ENCODE measurements at places on chromosomes 7 and 10. TPM values are rescaled to one million over a fixed set of nuclear protein-coding genes. Genes with fewer than 3 reads are reported as not detected.

GRCh38 chr10:58704671-58705141 lies 192.0 kb downstream of the BICC1 start:
- DNase-seq = peak; percentile 31

GRCh38 chr10:96576277-96576980 lies 10.4 kb downstream of the TM9SF3 start:
- DNase-seq = no peak

MKRN1 gene
- 74.0 TPM for total RNA-seq

DNA sequence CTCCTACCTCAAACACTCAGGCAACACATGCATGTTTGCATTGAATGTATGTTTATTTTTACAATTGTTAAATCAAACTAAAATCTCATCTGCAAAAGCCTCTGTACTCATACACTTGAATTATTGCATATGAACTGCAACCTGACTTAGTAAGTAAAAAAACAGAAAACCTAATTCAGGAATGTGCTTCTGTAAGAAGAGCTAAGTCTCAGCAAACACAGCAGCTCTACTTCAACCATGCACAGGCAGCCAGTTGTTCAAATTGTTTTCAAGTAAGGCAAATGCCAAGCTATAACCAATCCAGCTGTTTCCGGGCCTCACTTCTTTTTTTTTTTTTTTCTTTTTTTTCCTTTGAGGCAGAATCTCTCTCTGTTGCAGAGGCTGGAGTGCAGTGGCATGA lies 93.5 kb upstream of the MALRD1 start:
- peak; percentile 66 for DNase-seq

- no peak for DNase-seq
Observed at GRCh38 chr7:11776039-11776438, 56.0 kb downstream of the THSD7A start.

GRCh38 chr7:98864731-98865453 lies 4.9 kb downstream of the TMEM130 start:
- no peak for DNase-seq

PRRT4 gene
- total RNA-seq = under 0.01 TPM

DNA sequence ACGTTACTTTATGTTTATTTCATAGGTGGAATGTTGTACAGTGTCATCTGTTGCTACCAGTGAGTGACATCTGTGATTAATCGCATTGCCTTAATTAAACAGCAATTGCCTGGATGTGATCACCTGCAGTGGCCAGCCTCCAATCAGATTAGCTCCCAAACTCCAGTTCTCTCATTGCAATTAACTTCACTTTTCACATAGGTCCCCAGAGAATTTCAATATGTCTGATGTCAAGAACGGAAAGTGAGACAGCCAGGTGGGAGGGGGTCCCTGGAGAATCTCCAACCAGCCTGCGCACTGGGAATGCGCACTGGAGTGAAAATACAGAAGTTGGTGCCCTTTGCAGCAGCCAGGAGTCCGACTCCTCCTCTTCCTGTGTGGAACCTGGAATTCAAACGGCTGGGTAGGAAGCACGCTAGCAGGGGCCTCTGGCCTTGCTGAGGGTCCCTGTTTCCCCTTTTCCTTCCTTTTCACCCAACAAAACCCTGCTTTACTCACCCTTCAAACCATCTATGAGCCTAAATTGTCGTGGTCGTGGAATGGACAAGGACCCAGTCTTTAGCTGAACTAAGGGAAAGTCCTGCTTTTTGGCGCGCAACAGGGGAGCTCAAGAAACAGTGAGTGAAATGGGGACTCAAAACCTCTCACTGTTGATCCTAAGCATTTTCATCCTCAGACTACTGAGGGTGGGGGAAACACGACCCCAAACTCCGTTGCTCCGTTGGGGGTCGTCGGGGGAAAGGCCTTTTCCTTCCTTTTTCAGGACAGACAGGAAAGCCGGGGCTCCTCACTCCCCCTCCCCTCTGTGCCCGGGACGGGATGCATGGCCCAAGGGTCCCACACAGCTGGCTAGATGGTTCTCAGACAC lies 1355.5 kb upstream of the LRRTM3 start:
- DNase-seq = peak; percentile 44

H2BK1 gene
- not detected for total RNA-seq

GRCh38 chr10:95513941-95514392 lies 47.2 kb downstream of the SORBS1 start:
- peak; percentile 27 for DNase-seq

GRCh38 chr7:149281508-149282330 lies 19.7 kb downstream of the ZNF783 start:
- DNase-seq = no peak

- peak; percentile 90 for DNase-seq
Observed at GRCh38 chr7:50687575-50688225, 95.0 kb downstream of the GRB10 start.

- peak; percentile 76 for DNase-seq
Observed at GRCh38 chr10:114103284-114103683, 59.6 kb downstream of the ADRB1 start.

CLCN1 gene
- total RNA-seq = under 0.01 TPM

DNA sequence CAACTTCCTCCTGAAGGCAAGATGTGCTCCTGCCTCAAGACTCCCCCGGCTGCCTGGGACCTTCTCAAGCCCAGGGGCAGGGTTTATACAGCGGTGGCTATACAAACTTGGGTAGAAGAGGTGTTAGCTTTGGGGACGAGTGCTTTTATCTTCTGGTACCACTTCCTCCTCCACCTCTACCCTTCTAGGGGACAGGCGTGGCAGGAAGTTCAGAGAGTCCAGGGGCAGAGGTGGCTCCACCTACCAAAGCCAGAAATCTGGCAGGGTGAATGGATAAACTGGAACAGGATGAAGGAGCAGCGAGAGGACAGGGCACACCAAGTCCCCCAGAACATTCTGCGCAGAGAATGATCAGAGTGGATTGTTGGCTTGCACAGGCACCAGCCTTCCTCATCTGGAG lies 24.0 kb upstream of the TM9SF3 start:
- DNase-seq = no peak

Data from fibroblast of lung (primary cell).